Ascending aorta (tissue), 2 donors: ENCODE measurements at places on chromosomes 12 and 14. TPM values are rescaled to one million over a fixed set of nuclear protein-coding genes. Genes with fewer than 3 reads are reported as not detected.

GRCh38 chr12:98738539-98738938 lies 93.4 kb downstream of the APAF1 start:
- DNase-seq = no peak
- H3K4me3 ChIP-seq = no peak overlapping the region
- H3K27me3 ChIP-seq = no peaks in the 10 kb centered on the region
- peaks cover 3% of the 10 kb centered on the region for H3K36me3 ChIP-seq
- H3K4me1 ChIP-seq = no peaks in the 10 kb centered on the region

Gene ASCL1
- total RNA-seq = not detected

Gene CLEC9A
- not detected for total RNA-seq

- H3K27ac ChIP-seq = no peak overlapping the region
- no peak for DNase-seq
- no peaks in the 10 kb centered on the region for H3K36me3 ChIP-seq
- H3K4me3 ChIP-seq = no peak overlapping the region
- H3K27me3 ChIP-seq = no peaks in the 10 kb centered on the region
Observed at GRCh38 chr12:52739963-52740362, 36.6 kb upstream of the KRT77 start.

DNA sequence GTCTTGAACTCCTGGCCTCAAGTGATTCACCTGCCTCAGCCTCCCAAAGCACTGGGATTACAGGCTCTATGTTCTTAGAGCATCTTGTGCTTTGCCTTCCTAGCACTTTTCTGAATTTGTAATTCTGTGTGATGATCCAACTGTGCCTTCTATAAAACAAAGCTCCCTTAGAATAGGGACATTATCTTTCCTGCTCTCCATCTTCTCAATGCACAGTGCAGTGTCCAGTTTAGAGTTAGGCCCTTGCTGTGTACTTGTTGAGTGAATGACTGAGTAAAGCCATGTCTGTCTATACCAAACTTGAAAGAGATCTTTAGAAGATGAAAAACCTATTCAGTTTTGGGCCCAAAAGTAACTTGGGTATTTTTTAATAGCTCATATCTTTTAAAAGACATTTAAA lies 5.2 kb downstream of the WDR20 start:
- no peak for DNase-seq
- no peaks in the 10 kb centered on the region for H3K4me1 ChIP-seq
- no peaks in the 10 kb centered on the region for H3K27me3 ChIP-seq
- H3K4me3 ChIP-seq = no peak overlapping the region
- H3K27ac ChIP-seq = no peak overlapping the region

- no peak for DNase-seq
- no peaks in the 10 kb centered on the region for H3K27me3 ChIP-seq
- no peak overlapping the region for H3K4me3 ChIP-seq
Observed at GRCh38 chr12:115423546-115423987, 739.6 kb upstream of the TBX3 start.

GRCh38 chr12:48925304-48926011 lies at the start of gene FKBP11:
TSS of gene FKBP11 (minus strand) at chr12:48925492. CDS start at chr12:48925428, 64 bp downstream.
- DNase-seq = no peak
- H3K27ac ChIP-seq = peak within 1 kb of the TSS; percentile 56
